ENCODE measurements at places on chromosomes 12 and 14. TPM values are rescaled to one million over a fixed set of nuclear protein-coding genes. Genes with fewer than 3 reads are reported as not detected.

DNA sequence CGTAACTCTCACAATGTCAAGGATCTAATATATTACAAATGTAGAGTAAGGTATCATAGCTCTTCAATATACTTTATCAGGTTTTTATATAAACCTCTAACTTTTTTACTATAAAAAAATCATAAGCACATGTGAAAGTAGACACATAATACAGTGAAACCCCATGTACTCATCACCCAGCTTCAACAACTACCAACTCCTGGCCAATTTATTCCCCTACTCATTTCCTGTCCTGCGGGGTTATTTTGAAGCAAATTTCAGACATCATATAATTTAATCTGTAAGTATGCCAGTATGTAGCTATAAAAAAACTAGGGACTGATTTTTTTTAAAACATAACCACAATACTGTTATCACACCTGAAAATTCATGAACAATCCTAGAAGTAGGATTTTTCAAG lies 47.7 kb downstream of the NOPCHAP1 start:
- no peak overlapping the region for H3K4me3 ChIP-seq
- no peaks in the 10 kb centered on the region for H3K4me1 ChIP-seq

DNA sequence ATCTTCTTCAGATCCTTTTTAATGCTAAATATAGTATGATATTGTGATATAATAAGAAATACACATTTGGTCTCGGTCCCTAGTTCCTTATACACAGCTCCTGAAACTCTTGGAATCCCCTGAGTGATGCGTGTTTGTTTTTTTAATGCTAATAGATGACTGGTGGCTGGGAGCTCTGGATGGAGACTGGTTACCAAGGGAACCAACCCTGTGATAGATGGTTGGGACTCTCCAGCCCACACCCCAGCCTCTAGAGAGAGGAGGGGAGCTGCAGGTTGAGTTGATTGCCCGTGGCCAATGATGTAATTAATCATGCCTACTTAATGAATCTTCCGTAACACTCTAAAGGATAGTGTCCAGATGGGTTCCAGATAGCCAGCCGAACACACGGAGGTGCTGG lies 140.6 kb downstream of the FBXL14 start:
- no peaks in the 10 kb centered on the region for H3K4me1 ChIP-seq
- no peak overlapping the region for H3K4me3 ChIP-seq
- H3K27me3 ChIP-seq, result no peaks in the 10 kb centered on the region
- no peak overlapping the region for H3K27ac ChIP-seq
- peaks cover 3% of the 10 kb centered on the region for H3K36me3 ChIP-seq

- H3K4me3 ChIP-seq, result no peak overlapping the region
- peaks cover 3% of the 10 kb centered on the region for H3K27me3 ChIP-seq
- H3K27ac ChIP-seq, result no peak overlapping the region
- no peaks in the 10 kb centered on the region for H3K36me3 ChIP-seq
- no peak for DNase-seq
Measured at GRCh38 chr14:67237591-67237990, 3.6 kb upstream of the PALS1 start.

DNA sequence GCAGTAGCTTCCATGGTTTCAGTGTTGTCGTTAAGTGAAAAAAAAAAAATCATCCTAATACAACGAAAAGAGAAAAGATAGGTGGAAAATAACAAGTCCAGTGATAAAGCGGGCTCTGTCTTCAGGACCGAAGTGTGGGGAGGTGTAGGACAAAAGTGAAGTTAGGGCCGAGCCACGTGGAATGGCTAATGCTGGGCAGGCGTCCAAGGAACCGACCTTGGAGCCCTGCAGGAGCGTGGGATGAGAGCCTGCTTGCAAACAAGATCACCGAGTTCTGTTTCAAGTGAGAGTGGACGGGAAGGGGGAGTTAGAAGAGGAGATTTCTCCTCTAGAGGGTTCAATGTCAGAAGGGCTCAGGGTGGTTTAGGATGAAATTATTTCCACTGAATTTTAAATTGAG lies 22.2 kb downstream of the A2ML1 start:
- H3K27me3 ChIP-seq, result no peaks in the 10 kb centered on the region
- no peak overlapping the region for H3K4me3 ChIP-seq
- DNase-seq, result no peak
- H3K4me1 ChIP-seq, result no peaks in the 10 kb centered on the region

Gene POMT2
- 25.2 TPM for total RNA-seq

Data from H9 (cell line).